ENCODE measurements at places on chromosomes 12 and 14.

- DNase-seq, result no peak
These were observed 117.0 kb downstream of the SMOC1 start for GRCh38 chr14:69996216-69996615.

- DNase-seq, result no peak
These were observed 581.2 kb downstream of the LRFN5 start for GRCh38 chr14:42187846-42188245.

DNA sequence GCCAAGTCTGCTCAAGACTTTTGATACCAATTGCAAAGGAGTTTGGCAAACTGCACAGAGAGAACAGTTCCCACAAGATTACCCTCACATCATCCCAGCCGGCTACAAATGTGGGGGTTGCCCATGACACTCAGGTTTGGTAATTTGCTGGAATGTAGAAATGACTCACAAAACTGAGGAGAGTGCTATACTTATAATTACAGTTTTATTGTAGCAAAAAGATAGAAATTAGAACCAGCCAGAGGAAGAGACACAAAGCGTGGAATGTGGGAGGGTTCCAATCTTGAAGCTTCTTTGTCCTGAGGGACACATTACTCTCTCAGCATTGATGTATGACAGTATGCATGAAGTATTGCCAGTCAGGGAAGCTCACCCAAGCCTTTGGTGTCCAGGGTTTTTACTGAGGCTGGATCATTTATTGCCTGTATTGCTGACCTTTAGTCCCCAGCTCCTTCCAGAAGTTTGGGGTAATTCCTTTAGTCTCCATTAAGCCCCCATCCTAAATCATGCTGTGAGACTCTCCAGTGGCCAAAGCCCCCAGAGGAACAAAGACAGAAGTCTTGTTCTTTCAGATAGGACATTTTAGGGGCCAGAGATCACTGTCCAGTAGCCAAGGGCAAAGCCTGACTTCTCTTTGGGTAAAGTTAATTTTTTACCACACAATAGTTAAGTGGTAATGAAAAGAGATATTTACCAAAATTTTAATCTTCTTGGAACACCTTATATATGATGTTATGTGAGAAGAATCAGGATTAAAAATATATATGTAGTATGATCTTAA is 9.9 kb downstream of the TBK1 start:
- DNase-seq, result no peak

- DNase-seq, result no peak
These were observed 9.8 kb downstream of the CCER1 start for GRCh38 chr12:90945070-90945649.

- no peak for DNase-seq
These were observed 30.7 kb upstream of the OVCH1 start for GRCh38 chr12:29528161-29528560.

- DNase-seq, result no peak
These were observed 13.3 kb downstream of the IL31 start for GRCh38 chr12:122160761-122161160.

- DNase-seq, result no peak
These were observed 28.5 kb downstream of the CDKN1B start for GRCh38 chr12:12745576-12746211.

DNA sequence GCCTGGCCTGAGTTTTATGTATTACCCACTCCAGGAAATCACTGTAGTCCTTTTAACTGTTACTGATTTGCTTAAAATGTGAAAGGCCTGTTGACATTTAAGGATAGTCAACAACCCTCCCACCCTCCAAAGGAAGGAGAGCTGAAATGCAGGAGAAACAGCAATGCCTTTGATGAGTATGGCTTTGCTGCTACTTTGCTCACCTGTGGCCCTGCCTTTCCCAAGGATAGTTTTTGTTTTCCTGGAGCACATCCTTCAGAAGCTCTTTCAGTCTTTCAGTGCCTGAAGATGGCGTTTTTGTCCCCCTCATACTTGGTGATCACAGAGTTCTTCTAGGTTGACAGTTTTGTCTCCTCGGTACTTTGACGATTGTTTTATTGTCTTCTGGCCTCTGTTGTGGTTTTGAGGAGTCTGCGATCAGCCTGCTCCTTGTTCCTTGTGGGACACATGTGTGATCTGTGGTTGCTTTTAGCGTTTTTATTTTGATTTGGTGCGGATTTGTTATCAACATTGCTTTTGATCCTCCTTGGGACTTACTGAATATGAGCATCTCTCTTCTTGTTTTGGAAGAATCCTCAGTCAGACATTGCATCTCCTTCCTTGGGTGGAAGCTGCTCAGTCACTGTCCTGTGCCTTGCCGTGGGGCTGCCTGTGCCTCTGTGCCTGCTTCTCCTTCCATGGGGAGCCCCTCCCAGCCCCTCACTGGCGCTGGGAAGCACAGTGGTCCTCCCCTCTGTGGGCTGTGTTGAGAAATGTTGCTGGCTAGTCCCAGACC is 17.2 kb downstream of the PACS2 start:
- no peak for DNase-seq

DNA sequence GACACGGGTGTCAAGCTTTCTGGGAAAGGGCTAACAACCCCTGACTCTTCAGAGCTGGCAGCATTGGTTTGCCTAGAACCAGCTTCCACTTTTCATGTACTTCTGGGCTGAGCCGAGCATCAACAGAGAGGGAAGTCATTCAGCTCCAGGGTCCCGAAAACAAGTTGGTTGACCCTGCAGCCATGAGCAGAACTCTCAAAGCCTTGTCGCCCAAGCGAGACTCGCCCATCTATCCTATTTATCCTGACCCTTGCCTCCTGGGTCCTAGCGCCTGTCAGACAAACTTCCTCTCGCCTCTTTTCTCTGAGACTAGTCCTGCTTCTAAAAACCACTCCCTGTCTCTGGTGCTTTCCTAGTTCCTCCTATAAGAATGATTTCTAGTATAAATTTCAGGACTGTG is 47.9 kb downstream of the ASCL4 start:
- no peak for DNase-seq

DNA sequence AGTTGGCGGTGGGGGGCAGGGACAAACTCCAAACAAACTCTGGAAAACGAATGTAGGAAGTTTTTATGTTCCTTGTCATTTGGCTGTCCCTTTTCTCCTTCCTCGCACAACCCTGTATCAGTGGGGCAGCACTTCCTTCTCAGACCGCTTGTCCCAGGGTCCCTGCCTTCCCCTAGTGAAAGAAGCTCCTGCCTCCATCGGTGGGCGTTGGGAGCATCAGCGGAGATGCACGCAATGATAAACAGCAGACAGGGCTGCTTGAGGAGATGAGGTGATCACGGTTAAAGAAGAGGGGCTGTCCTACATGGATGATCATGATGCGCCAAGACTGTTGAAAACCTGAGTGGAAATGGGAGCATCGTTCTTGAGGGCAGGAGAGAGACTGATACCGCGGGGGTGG is 620 bp downstream of the C1S start:
- no peak for DNase-seq

- DNase-seq, result peak; percentile 58
These were observed 74.3 kb downstream of the TRHDE start for GRCh38 chr12:72346363-72346944.

DNA sequence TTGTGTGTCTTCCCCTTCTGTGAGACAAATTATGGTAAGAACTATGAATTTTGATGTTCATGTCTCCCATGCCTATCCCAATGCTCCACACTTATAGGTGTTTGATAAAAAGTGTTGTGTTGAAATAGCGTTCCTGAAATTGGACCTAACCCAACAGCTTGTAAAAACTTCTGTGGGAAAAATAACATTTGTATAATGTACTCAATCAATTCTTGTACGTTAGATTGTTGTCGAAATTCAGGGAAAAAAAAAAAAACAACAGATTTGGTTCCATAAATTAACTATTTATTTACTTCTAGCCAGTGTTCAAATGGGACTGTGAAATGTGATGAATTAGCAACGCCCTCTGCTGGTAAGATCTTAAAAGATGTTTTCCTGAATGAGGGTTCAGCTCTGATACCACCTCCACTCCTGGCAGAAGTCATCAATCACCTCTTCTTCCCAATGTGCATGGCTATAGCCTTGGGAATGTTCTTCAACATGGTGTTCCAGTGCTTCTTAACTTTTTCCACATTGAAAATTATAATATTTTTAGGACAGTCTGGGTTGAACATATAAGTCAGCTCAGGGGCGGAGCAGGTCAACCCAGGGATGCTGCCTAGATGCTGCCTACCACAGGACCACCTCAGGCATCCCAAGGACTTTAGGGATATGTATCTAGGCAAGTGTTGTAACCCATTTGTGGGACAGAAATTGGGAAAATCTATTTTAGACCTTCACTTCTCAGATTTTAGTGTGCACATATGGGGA is 170.6 kb downstream of the OTOGL start:
- no peak for DNase-seq

DNA sequence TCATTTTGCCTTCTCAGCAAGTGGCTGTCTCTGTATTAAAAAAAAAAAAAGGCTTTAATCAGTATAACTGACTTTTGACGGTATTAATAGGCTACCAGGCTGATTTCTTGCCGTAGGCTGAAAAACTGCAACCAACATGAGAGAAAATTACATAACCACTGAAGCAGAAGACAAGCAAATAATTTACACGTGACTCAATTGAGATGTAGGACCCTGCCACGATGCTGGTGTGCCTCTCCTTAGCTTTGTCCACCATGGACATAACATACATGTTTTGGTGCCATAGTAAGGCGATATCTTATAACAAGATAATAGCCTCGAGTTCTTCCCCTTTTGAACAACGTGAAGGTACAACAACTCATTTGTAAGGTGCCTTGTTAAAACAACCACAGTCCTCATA is 88.7 kb upstream of the GRIP1 start:
- no peak for DNase-seq

Data from activated CD8-positive, alpha-beta memory T cell treated with anti-CD3 and anti-CD28 coated beads, Interleukin-2, amount 10 ng/mL, durations not matched to agents 7 days and 5 days (primary cell).